Large intestine (tissue), 12 donors: ENCODE measurements at places on chromosomes 12 and 14. TPM values are rescaled to one million over a fixed set of nuclear protein-coding genes. Genes with fewer than 3 reads are reported as not detected.

The B3GNT4 gene
- polyA plus RNA-seq: 1.8 TPM

The LMO3 gene
- polyA plus RNA-seq: 1.8 TPM

The DEPDC4 gene
- polyA plus RNA-seq: 5.5 TPM

The PTPRQ gene
- 1.1 TPM for polyA plus RNA-seq

The EML1 gene
- polyA plus RNA-seq: 22.0 TPM

- no peak overlapping the region for H3K4me3 ChIP-seq
- no peaks in the 10 kb centered on the region for H3K27me3 ChIP-seq
- no peak for DNase-seq
- H3K4me1 ChIP-seq: peaks cover 16% of the 10 kb centered on the region
- no peak overlapping the region for H3K27ac ChIP-seq
- peaks cover 16% of the 10 kb centered on the region for H3K36me3 ChIP-seq
These were observed 6.7 kb downstream of the NR4A1 start for GRCh38 chr12:52057638-52058576.

GRCh38 chr12:49108958-49109404 lies 1.7 kb downstream of the LMBR1L start:
- no peaks in the 10 kb centered on the region for H3K27me3 ChIP-seq
- H3K27ac ChIP-seq: peak overlapping the region; percentile 95
- peaks cover 36% of the 10 kb centered on the region for H3K4me1 ChIP-seq
- peak; percentile 81 for DNase-seq
- H3K36me3 ChIP-seq: peaks cover 29% of the 10 kb centered on the region

DNA sequence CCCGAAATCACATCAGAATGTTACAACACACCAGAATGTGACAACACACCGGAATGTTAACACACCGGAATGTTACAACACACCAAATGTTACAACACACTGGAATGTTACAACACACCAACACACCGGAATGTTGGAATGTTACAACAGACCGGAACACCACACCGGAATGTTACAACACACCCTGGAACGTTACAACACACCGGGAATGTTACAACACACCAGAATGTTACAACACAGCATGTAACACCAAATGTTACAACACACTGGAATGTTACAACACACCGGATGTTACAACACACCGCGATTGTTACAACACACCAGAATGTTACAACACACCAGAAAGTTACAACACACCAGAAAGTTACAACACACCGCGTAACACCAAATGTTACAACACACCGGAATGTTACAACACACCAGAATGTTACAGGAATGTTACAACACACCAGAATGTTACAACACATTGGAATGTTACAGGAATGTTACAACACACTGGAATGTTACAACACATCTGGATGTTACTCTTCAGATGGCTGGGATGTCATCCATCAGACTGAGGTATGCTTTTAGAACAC lies 21.1 kb downstream of the CHFR start:
- DNase-seq: no peak
- no peak overlapping the region for H3K27ac ChIP-seq
- H3K36me3 ChIP-seq: peaks cover 53% of the 10 kb centered on the region
- H3K4me1 ChIP-seq: no peaks in the 10 kb centered on the region
- no peaks in the 10 kb centered on the region for H3K27me3 ChIP-seq
- H3K4me3 ChIP-seq: no peak overlapping the region

GRCh38 chr12:132560614-132561426 lies 49.6 kb downstream of the LRCOL1 start:
- DNase-seq: peak; percentile 45
- peak overlapping the region; percentile 68 for H3K27ac ChIP-seq
- peak overlapping the region; percentile 61 for H3K4me3 ChIP-seq

GRCh38 chr12:11545484-11546330 lies 103.8 kb upstream of the ETV6 start:
- no peaks in the 10 kb centered on the region for H3K27me3 ChIP-seq
- H3K27ac ChIP-seq: no peak overlapping the region
- H3K4me1 ChIP-seq: no peaks in the 10 kb centered on the region
- H3K36me3 ChIP-seq: no peaks in the 10 kb centered on the region

- no peak overlapping the region for H3K4me3 ChIP-seq
- peaks cover 44% of the 10 kb centered on the region for H3K36me3 ChIP-seq
These were observed 115.9 kb downstream of the GPR135 start for GRCh38 chr14:59349258-59349701.

GRCh38 chr14:68653804-68654203 lies 139.1 kb downstream of the ZFP36L1 start:
- no peaks in the 10 kb centered on the region for H3K27me3 ChIP-seq
- peaks cover 37% of the 10 kb centered on the region for H3K4me1 ChIP-seq
- DNase-seq: no peak
- no peak overlapping the region for H3K27ac ChIP-seq
- H3K36me3 ChIP-seq: no peaks in the 10 kb centered on the region

GRCh38 chr12:131082290-131083194 lies 128.8 kb downstream of the ADGRD1 start:
- peaks cover 35% of the 10 kb centered on the region for H3K36me3 ChIP-seq
- no peaks in the 10 kb centered on the region for H3K4me1 ChIP-seq
- H3K4me3 ChIP-seq: no peak overlapping the region
- no peaks in the 10 kb centered on the region for H3K27me3 ChIP-seq

DNA sequence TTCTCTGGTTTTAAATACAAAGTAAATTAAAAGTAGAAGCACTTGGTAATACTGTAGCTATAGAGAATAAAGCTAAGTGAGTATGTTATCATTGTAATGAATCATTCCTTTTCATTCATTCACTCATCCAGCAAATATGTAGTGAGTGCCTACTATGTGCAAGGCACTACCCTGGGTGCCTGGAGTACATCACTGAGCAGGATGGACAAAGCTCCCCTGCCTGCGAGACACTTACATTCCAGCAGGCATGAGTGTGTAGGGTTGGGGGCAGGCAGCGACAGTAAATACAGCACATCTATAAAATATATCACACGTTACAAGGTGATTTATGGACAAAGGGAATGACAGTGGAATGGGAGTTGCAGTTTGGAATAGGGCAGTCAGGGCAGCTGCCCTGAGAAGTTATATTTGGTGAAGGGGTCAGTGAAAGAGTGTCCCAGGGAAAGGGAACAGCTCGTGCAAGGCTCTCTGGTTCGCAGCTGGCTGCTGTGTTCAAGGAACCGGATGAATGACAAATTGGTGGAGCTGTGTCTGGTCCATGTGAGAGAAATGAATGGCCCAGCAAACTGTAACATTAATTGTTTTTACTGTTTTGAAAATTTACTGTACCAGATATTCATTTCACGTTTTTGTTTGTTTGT lies 159.6 kb downstream of the CRADD start:
- no peak for DNase-seq
- H3K4me3 ChIP-seq: no peak overlapping the region
- H3K27ac ChIP-seq: no peak overlapping the region
- H3K36me3 ChIP-seq: no peaks in the 10 kb centered on the region

- no peak overlapping the region for H3K27ac ChIP-seq
- H3K4me1 ChIP-seq: no peaks in the 10 kb centered on the region
- peaks cover 2% of the 10 kb centered on the region for H3K27me3 ChIP-seq
These were observed 41.9 kb downstream of the IFNG start for GRCh38 chr12:68117661-68118060.
